ENCODE measurements at places on chromosomes 13 and 19.

DNA sequence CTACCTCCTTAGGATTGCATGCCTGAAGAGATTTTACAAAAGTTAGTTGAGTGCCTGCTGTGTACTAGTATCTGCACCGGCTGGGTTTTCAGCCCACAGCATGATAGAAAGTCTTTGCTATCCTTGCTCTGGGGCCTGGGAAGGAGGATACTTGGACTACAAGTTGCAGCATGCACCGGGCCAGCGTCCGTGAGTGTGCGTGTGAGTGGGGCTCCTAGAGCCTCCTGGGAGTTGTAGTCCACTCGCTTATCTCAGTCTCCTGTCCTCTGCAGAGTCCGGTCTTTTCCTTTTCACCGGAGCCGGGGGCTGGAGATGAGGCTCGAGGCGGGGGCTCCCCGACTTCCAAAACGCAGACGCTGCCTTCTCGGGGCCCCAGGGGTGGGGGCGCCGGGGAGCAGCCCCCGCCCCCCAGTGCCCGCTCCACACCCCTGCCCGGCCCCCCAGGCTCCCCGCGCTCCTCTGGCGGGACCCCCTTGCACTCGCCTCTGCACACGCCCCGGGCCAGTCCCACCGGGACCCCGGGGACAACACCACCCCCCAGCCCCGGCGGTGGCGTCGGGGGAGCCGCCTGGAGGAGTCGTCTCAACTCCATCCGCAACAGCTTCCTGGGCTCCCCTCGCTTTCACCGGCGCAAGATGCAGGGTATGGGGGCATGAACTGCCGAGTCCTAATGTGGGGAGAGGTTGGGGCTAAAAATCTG, 20.6 kb downstream of the BRSK1 start:
- no peak for DNase-seq
- no peak overlapping the region for H3K4me3 ChIP-seq
- H3K27me3 ChIP-seq: no peaks in the 10 kb centered on the region
- no peak overlapping the region for H3K27ac ChIP-seq

GRCh38 chr13:108375034-108375433, 105.5 kb downstream of the TNFSF13B start:
- no peak for DNase-seq
- no peak overlapping the region for H3K4me3 ChIP-seq
- H3K36me3 ChIP-seq: no peaks in the 10 kb centered on the region
- H3K4me1 ChIP-seq: no peaks in the 10 kb centered on the region
- H3K27ac ChIP-seq: no peak overlapping the region
- H3K27me3 ChIP-seq: no peaks in the 10 kb centered on the region

- DNase-seq: no peak
- no peak overlapping the region for H3K27ac ChIP-seq
- H3K4me1 ChIP-seq: peaks cover 26% of the 10 kb centered on the region
- peaks cover 15% of the 10 kb centered on the region for H3K27me3 ChIP-seq
- no peak overlapping the region for H3K4me3 ChIP-seq
Observed at GRCh38 chr19:12884926-12885748, 1.9 kb downstream of the KLF1 start.

- no peak overlapping the region for H3K4me3 ChIP-seq
- DNase-seq: no peak
Observed at GRCh38 chr13:97537110-97537509, 103.1 kb downstream of the RAP2A start.

- no peaks in the 10 kb centered on the region for H3K4me1 ChIP-seq
- H3K27me3 ChIP-seq: no peaks in the 10 kb centered on the region
- H3K27ac ChIP-seq: peak overlapping the region; percentile 64
Observed at GRCh38 chr13:111183959-111184358, 68.8 kb downstream of the ARHGEF7 start.

- no peak overlapping the region for H3K27ac ChIP-seq
- no peaks in the 10 kb centered on the region for H3K27me3 ChIP-seq
- H3K4me1 ChIP-seq: no peaks in the 10 kb centered on the region
- H3K36me3 ChIP-seq: no peaks in the 10 kb centered on the region
- H3K4me3 ChIP-seq: no peak overlapping the region
Observed at GRCh38 chr13:20691616-20692015, 11.9 kb upstream of the IL17D start.
